ENCODE measurements at places on chromosomes 6 and 20.

- no peak for DNase-seq
Measured at GRCh38 chr6:1933292-1933691, 312.1 kb downstream of the GMDS start.

DNA sequence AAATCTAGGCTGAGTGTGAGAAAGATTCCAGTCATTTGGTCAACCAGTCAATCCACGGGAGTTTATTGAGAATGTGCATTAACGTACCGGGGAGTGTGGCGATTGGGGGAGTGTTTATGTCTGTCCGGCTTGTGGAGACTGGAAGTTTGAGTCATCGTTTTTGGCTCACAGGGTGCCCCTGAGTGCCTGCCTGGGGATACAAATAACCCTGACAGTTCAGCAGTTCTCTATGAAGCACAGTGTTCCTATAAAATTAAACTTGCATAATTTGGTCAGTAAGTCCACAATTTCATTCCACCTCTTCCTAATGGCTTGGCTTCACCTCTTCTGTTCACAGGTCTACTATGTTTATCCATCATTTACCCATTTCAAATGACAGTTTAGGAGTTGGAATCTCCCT, 72.6 kb upstream of the PLEKHG1 start:
- no peak for DNase-seq

GRCh38 chr6:160088069-160088783, 33.4 kb upstream of the SLC22A1 start:
- DNase-seq = peak; percentile 57

DNA sequence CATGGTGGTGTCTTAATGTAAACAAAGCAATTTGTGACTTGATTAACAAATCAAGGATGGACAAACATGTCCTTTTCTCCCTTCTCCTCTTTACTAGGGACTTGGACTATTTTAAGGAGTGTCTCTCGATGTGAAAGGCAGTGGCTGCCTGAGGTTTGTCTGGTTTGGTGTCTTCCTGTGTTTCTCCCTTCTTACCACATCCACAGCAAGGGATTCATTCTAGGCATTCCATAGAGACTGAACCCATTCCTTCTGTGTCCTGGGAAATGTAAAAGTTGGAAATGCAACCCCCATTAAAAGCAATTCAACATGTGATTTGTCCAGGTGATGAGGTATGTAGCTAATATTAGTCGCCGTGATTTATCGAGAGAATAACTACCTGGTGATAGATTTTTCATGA, 15.9 kb downstream of the NRN1 start:
- no peak for DNase-seq

DNA sequence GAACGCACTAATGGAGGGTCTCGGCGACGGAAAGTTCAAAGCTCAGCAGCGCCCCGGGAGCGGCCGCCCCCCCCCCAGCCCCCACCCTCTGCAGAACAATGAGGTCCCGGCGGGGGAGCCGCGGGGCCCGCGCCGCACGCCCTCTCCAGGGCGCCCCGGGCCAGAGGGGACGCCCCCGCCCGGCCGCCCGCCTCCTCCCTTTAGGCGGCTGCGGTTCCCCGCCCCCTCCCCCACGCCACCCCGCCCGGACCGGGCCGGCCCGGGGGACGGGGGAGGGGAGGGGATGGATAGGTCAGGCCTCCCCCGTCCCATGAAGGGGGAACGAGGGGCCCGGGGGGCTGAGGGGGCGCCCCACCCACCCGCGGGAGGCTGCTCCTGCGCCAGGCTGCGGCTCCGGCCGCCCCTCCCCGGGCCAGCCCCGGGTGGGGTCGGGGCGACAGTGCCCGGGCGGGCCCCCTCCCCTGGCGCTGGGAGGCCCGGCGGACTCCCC, 1.5 kb downstream of the NOL4L start:
- no peak for DNase-seq

- DNase-seq = peak; percentile 39
Measured at GRCh38 chr20:3712279-3712873, at the start of gene SIGLEC1. Gene SIGLEC1, minus strand, starts transcription at chr20:3712600. Its CDS starts 5,472 bp downstream, at chr20:3707128.

GRCh38 chr6:116876635-116877611, at the start of gene RFX6:
Gene RFX6, plus strand, starts transcription at chr6:116877242. Its CDS starts 34 bp downstream, at chr6:116877276.
- no peak for DNase-seq

DNA sequence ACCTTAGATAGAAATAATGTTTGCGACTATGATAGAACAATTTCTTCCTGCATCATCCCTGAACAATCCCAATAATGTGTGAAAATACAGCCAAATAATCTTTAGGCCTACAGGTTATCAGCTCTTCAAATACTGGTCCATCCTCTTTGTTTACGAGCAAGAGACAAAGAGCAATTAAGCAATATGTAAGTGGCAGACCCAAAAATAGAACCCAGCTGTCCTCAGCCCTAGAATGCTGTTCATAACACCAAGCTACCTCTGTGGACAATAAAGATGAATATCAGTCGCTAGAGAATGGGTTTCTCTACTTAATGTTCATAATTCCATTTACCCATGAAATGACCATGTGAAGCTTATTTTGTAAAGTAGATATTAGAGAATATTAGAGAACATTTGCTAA, 28.4 kb upstream of the OSTM1 start:
- DNase-seq = no peak

DNA sequence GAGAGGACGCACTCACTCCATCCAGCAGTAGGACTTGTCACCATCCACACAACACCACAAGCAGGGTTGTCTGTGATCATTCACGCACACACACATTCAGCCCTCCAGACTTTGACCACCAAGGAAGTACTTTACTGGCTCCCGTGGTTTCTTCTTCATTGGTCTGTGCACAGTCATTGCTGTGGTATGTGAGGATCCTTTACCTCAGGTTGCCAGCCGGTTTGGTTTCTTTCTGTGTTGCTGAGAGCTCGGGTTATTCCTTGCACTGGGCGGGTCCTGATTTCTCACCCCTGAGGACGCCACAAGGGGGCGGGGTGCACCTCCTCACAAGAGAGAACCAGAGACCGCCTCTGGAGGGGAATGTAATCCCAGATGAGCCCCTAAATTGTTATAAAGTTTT, 11.2 kb downstream of the SLC35A1 start:
- no peak for DNase-seq

DNA sequence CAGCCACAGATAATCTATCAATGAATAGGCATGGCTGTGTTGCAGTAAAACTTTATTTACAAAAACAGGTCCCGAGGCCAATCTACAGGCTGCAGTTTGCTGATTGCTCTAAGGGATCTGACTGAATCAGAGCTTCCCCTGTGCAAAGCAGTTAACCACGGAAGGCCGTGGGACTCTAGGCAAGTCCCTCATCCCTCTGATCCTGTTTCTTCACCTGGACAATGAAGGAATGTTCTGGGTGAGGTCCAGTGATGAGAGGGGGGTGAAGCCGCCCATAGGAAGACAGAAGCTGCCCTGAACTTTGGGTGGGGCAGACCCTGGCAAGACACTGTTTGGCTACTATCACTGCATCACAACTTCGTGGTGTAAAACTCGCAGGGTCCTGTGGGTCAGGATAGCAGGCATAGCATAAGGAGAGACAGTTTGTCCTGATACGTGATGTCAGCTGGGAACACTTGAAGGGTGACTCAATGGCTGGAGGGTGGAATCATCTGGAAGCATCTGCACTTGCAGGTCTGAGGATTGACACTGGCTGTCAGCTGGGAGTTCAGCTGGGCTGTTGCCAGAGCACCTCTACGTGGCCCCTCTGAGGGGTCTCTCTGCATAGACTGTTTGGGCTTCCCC, 33.3 kb upstream of the TGM2 start:
- DNase-seq = no peak

GRCh38 chr20:47857569-47858464, 72.5 kb upstream of the SULF2 start:
- DNase-seq = peak; percentile 16

GRCh38 chr6:138963119-138963518, 24.9 kb downstream of the REPS1 start:
- DNase-seq = no peak

GRCh38 chr6:163648868-163649267, 234.3 kb downstream of the QKI start:
- no peak for DNase-seq

- DNase-seq = no peak
Measured at GRCh38 chr6:159168536-159169192, 536 bp upstream of the FNDC1 start.

GRCh38 chr6:154367839-154368695, 11.5 kb upstream of the IPCEF1 start:
- DNase-seq = no peak

- no peak for DNase-seq
Measured at GRCh38 chr6:139343052-139343750, 31.2 kb downstream of the CITED2 start.

Measured in tibial nerve (tissue), 4 donors.